ENCODE measurements at places on chromosomes 6 and 20. TPM values are rescaled to one million over a fixed set of nuclear protein-coding genes. Genes with fewer than 3 reads are reported as not detected.

GRCh38 chr6:15429141-15430110 lies 183.6 kb downstream of the JARID2 start:
- peak; percentile 50 for DNase-seq

GRCh38 chr6:144661116-144661806 lies 376.1 kb downstream of the UTRN start:
- DNase-seq, result peak; percentile 50

DNA sequence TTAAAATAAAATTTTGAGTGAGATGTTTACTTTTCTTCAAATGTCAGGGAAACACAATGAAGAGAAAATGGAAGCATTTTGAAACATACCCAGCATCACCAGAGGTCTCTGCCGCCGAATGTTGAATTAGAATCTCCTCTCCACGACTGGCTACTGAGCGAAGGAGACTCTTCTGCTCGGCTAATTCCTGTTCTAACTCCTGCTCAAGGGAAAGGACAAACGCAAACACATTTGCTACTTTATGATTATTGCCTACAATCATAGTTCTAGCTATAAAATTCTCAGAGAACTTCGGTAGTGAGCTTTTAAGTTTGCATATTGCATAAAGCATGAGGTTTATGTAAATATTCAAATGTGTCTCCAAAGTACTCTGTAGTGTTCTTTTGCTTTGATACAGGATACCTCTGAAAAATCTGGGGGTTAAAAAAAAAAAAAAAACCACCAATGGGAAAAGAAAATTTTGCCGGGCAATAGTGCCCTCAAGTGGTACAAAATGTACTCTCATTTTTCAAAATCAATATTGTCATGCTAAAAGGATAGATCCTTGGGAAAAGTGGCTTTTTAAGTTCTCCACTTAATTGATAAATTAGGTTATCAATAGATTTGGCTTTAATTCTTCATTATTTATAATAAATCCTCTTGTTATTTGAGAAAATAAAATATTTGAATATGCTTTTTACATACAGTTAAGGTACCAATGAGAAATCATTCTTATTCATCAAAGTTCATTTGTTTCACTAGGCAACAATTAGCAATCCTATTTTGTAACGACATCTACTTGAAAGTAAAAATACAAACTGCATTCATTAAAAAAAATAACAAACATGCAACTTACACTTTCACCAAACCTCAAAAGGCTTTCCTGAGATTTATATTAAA lies 369.0 kb downstream of the SYNE1 start:
- DNase-seq, result peak; percentile 19

Gene IL17F
- total RNA-seq, result not detected

DNA sequence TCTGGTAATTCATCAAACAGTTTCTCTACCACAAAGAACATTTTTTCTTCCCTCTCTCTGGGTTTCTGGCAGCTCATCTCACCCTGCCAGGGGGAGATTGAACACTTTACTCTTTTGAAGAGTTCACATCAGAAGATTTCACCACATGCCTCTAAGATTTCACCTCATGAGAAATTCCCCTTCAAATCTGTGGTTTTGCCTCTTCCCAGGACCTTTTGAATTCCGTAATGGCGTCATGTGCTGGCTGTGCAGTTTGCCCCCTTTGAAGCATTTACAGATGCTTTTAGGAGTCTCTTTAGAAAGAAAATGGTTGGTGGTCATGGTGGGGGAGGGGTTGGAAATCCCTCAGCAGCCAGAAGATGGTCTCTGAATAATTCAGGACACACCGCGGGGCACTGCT lies 486.1 kb downstream of the QKI start:
- no peak for DNase-seq

Gene TSHZ2
- not detected for total RNA-seq

DNA sequence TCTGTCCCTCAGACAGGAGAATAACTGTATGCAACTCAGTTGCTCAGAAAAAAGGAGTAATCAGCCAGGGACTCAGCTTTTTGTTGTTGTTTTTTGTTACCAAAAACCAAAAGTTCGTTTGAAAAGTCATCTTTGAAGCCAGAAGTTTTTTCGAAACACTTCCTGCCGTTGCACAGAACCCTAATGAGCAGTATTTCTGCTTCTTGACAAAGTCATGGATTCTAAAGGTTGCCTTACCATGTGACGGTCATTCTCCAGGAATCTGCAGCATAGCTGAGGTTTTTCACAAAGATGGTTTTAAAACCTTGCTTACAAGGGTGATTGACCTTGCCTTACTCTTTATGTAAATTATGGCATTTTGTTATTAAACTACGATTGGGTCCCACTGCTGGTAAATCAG lies 1.9 kb downstream of the RAB32 start:
- DNase-seq, result peak; percentile 63

DNA sequence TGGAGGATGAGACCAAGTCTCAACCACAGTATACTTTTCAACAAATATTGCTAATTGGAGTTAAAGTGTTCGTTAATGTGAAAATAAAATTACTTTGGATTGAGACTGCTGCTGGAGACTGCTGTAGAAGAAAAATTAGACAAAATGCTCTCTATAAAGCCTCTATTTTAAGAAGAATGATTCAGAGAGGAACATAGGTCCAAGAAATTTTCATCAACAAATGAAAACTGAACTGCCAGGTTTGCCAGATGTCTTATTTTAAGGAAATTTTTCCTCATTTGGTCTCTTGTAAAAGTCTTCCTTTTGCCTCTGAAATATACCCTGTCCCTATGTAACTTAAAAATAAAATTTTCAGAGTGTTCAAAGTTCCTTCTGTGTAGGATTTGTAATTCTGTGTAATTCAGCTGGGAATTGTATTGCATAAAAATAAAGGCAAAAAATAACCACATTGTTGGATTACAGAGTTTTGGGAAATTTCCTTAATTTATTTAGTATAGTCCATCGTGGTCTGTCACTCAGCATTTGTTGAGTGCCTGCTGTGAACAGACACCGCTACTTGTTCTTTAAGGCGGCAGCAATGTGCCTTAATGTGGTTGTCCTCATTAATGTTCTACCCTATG lies 27.4 kb downstream of the ANKS1A start:
- DNase-seq, result no peak

- DNase-seq, result no peak
These were observed 16.8 kb upstream of the CDH22 start for GRCh38 chr20:46324960-46325703.

- DNase-seq, result no peak
These were observed 981.0 kb upstream of the CITED2 start for GRCh38 chr6:140355476-140355875.

GRCh38 chr6:142716097-142716496 lies 228.9 kb downstream of the HIVEP2 start:
- no peak for DNase-seq

GRCh38 chr20:61146023-61146422 lies 106.0 kb upstream of the CDH4 start:
- no peak for DNase-seq

Gene TBXT
- total RNA-seq, result not detected

GRCh38 chr6:135390458-135390857 lies 107.1 kb downstream of the AHI1 start:
- DNase-seq, result no peak

- no peak for DNase-seq
These were observed 159.8 kb downstream of the AKAP7 start for GRCh38 chr6:131295081-131295480.

Gene SLC22A1
- total RNA-seq, result not detected

GRCh38 chr6:89204096-89204495 lies 13.1 kb downstream of the GABRR1 start:
- no peak for DNase-seq

GRCh38 chr6:84508981-84509380 lies 255.4 kb downstream of the TBX18 start:
- no peak for DNase-seq

Gene TPBG
- total RNA-seq, result 37.7 TPM

Gene PRRT1
- total RNA-seq, result not detected

Gene ZNF512B
- 10.9 TPM for total RNA-seq

GRCh38 chr6:91523511-91523910 lies 936.6 kb upstream of the MAP3K7 start:
- no peak for DNase-seq

Gene OCSTAMP
- total RNA-seq, result not detected

DNA sequence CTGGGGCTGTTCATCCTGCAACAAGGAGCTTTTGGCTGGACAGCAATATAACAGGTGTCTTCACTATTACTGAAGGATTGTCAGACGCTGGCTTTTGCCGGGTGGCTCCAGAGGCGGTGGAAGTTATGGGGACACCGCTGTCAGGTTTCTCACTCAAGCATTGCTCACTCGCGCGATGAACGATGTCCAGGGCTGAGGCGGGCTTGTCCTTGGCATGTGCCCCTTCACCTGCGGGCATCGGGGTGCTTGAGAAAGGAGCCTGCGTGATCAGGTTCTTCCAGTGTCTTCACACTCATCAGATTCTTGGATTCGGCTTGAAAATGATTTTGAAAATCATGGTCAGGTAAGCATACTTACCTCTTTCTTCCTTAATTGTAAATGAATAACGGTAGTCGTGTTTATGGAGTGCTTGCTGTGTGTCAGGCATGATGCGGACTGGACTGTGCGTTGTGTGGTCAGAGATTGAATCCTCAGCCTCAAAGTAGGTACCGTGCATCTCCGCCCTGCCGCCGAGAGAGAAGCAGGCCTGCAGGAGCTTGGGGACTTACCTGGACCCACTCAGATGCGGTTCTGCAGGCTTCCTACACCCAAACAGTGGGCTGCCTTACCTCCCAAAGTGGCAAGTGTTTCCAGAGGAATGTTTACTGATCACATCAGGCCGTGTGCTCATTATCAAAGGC lies 18.3 kb upstream of the PYGB start:
- DNase-seq, result no peak
